ENCODE measurements at places on chromosomes 5 and 9.

GRCh38 chr5:123786411-123786810 is 274.4 kb downstream of the CSNK1G3 start:
- peak; percentile 66 for DNase-seq

GRCh38 chr5:153891394-153891793 is 147.3 kb downstream of the FAM114A2 start:
- DNase-seq = no peak

- DNase-seq = no peak
Observed at GRCh38 chr5:1488882-1489680, 34.7 kb downstream of the LPCAT1 start.

GRCh38 chr5:111308951-111309350 is 84.8 kb downstream of the CAMK4 start:
- no peak for DNase-seq

DNA sequence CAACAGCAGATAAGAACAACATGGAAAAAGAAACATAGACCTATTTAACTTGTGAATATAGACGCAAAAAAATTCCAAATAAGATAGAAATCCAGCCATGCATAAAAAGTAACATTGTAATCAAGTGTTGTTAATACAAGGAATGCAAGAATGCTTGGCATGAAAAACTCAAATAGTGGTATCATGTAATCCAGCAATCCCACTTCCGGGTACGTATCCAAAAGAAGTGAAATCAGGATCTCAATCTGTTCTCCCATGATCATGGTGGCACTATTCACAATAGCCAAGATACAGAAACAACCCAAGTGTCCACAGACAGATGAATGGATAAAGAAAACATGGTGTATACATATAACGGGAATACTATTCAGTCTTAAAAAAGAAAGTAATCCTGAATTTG is 437.4 kb downstream of the ARHGEF28 start:
- DNase-seq = no peak

GRCh38 chr9:134565316-134565915 is 76.2 kb upstream of the COL5A1 start:
- no peak for DNase-seq

DNA sequence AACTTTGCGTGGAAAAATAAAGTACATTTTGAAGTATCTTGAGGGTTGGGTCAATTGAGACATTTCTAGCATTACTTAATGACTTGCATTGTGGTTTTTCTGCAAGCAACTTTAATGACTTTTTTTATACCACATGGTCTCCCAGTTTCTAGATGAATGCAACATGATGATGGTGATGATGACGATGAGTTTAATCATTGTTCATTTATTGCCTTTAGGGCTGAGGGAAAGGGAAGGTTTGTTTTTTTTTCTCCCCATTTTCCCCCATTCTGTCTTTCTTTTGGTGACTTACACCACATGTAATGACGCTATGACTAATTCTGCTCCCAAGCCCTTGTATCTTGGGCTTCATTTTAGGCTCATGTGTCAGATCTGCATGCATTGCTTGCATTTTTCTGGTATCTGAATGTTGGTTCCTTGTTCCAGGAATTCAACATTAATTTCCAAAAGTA is 57.7 kb upstream of the NXNL2 start:
- DNase-seq = no peak

- DNase-seq = peak; percentile 68
Observed at GRCh38 chr9:125646621-125647100, 60.3 kb downstream of the MAPKAP1 start.

GRCh38 chr5:17203329-17204132 is 13.9 kb upstream of the BASP1 start:
- DNase-seq = peak; percentile 75

GRCh38 chr5:122078116-122079110 is at the start of gene LOX:
Gene LOX, minus strand, starts transcription at chr5:122078259. Its CDS starts 274 bp downstream, at chr5:122077985.
- peak; percentile 58 for DNase-seq

- DNase-seq = no peak
Observed at GRCh38 chr9:966870-967269, 9.6 kb upstream of the DMRT3 start.

DNA sequence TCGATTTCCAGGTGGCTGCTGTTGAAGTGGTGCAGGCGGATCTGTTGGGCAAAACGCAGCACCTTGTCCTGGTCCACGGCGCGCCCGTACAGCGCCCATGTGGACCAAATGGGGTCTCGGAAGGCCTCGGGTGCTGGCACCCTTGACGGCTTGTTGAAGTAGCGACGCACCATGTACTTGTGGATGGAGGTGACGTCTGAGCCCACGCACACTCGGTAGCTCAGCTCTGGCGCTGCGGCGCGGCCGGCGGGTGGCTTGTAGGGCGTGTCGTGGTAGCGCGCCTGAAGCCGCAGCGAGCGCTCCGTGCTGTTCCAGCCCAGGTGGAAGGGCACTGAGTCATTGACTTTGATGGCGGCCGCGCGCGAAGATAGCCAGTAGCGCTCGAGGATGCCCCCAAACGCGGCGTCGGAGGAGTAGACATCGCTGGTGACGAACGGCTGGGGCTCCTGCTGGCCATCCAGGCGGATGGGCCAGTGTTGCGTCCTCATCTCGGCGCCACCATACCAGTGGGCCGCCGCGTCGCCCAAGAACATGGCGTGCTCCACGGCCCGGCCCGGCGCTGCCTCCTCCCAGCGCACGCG is 4.7 kb downstream of the MYORG start:
- DNase-seq = no peak

DNA sequence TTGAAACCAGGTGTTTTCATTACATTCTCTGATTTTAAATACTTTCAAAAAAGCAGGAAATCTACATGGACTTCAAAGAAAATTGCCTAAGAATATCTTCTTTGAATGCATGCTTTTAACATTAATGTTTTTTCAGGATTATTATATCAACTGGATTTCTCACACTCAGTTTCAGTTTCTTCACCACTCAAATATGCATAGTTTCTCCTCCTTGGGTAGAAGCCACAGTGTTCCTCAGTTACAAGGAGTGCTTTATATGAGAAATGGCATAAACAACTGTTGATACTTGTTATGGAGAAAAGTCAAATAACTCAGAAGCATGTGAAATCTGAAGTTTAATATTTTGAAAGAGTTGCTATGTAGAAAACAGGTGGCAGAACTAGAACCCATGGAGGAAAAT is 196.9 kb downstream of the DMRTA1 start:
- no peak for DNase-seq

- peak; percentile 22 for DNase-seq
Observed at GRCh38 chr9:132210472-132211145, 48.8 kb downstream of the NTNG2 start.

DNA sequence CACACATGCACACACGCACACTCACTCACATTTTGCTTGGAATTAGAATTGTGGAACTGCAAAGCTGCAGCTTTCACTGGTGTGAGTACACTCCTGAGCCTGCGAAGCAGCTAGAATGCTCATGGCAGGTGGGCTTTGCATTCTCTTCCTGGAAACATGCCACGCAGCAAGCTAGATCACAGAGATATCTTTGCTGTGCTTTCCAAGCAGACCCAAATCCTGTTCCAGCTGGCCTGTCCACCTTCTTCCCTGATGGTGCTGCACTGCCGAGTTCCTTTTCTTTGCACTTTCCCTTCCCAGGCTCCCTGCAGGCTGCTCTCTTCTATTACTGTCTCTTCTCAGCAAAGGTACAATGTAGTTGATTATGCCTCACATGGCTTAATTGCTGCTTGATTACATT is 92.7 kb upstream of the CKMT2 start:
- DNase-seq = no peak

- DNase-seq = no peak
Observed at GRCh38 chr9:14222149-14222835, 91.6 kb downstream of the NFIB start.

DNA sequence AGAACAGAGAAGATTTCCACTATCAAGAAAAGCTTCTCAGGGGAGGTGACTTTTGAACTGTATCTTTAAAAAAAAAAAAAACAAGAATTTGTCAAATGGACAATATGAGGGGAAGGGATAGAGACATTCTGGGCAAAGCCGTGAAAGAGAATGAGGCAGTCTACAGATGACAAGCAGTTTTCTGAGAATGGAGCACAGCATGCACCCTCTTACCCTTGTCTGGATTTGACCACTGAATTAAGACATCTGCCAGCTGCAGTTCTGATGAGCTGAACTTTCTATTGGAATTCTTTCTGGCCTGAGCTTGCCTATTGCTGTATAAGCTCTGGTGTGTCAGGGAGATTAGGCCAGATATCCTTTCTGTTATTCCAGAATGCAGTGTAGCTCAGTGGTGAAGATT is 10.3 kb upstream of the RANBP3L start:
- DNase-seq = no peak

DNA sequence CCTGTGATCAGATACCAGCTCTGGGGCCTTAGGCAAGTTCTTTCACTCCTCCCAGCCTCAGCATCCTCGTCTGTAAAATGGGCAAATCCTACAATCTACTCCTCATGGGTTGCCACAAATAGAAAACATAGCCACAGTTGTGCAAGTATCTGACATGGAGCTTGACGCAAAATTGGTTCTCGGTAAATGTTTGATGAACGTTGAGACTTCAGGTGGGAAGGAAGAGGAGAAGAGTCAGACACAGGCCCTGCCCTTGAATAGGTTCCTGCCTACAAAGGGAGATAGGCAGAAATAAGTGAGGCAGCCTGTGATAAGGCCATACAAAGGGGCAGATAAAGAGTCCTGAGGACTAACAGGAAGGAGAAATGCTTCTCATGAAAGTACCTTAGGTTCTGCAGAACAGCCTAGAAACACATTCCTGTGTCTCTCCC is 26.1 kb upstream of the CPEB4 start:
- DNase-seq = no peak

DNA sequence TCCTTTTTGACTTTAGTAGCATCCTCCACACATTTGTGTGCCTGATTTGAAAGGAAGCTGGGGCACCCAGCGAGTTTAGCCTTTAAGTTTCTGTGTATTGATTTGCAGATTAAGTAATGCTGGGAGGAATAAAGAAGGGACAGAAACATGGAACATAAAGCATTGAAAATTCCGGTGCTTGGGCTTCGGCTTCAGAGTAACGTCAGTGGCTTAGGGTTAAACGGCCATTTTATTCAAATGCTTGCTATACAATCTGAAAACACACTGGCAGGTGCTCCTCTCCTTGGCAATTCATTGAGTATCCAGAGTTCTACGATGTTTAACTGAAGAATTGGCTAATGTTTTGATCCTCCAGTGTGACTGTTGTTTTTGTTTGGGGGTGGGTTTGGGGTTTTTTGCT is 58.0 kb upstream of the FSD1L start:
- DNase-seq = no peak

GRCh38 chr5:143946837-143947236 is 134.9 kb downstream of the HMHB1 start:
- no peak for DNase-seq

GRCh38 chr5:10501554-10502075 is 59.9 kb downstream of the ROPN1L start:
- DNase-seq = no peak

DNA sequence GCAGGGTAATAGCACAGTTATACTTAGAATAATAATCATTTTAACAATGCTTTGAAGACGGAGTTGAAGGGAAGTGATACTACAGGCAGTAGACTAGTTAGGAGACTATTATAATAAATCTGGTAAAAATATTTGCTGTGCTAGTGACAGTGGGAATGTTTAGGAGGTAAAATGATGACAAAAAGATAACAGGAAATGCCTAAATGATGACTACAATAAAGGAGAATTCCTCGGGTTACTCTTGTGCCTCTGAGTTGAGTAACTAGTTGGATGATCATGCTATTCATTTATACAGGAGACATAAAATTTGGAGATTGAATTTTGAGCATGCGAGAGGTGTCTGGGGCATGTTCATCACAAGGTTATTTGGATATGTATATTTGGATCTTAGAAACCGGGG is 32.2 kb upstream of the PAM start:
- DNase-seq = no peak

- peak; percentile 90 for DNase-seq
Observed at GRCh38 chr9:113376634-113377567, at the start of gene HDHD3. Gene HDHD3, minus strand, starts transcription at chr9:113376986. Its CDS starts 2,632 bp downstream, at chr9:113374354.

GRCh38 chr5:74497706-74498105 is 142.8 kb downstream of the ENC1 start:
- DNase-seq = no peak
